ENCODE measurements at places on chromosomes 13 and 19.

DNA sequence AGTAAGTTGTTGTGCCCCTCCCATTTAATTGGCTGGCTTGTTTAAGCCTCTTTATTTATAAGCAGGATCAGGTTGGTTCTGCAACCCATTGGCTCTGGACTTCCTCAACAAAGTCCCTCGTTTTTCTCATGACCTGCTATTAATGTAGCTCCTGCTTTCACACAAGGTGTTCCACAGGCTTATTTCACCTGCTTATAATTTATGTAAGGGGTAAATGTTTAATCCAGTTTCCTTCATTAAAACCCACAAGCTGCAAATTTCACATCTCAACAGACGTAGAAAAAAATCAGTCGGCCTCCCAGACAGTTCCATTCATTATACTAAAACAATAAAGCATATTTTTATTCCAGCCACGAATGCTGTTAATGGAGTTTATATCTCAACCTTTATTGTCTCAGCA, 86.1 kb downstream of the TBC1D4 start:
- no peak overlapping the region for H3K4me3 ChIP-seq
- no peak for DNase-seq
- H3K27ac ChIP-seq: no peak overlapping the region
- H3K27me3 ChIP-seq: no peaks in the 10 kb centered on the region
- H3K4me1 ChIP-seq: peaks cover 12% of the 10 kb centered on the region

- H3K4me1 ChIP-seq: peaks cover 3% of the 10 kb centered on the region
- no peaks in the 10 kb centered on the region for H3K36me3 ChIP-seq
- no peaks in the 10 kb centered on the region for H3K27me3 ChIP-seq
- no peak for DNase-seq
- no peak overlapping the region for H3K27ac ChIP-seq
These were observed 65.4 kb upstream of the ARGLU1 start for GRCh38 chr13:106633321-106633720.

DNA sequence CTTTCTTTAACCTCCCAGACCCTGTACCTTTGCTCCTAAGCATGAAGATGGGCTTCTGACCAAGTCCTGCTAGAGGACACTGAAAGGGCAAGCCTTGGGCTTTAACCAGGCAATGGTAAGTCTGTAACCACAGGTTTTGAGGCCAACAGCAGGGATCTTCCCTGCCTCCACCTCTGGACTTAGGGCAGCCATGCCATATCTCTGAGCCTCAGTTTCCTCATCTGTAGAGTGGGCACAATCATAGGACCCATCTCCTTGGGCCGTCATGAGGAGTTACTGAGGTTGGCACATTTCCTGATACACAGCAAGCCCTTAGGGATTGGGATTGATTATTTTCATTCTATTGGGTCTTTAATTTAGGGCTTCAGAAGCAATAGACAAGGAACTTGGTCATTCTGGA, 14.7 kb downstream of the KLK1 start:
- no peak for DNase-seq
- H3K27ac ChIP-seq: no peak overlapping the region
- peaks cover 16% of the 10 kb centered on the region for H3K4me1 ChIP-seq
- peaks cover 2% of the 10 kb centered on the region for H3K36me3 ChIP-seq
- H3K27me3 ChIP-seq: peaks cover 8% of the 10 kb centered on the region

- no peak for DNase-seq
- no peak overlapping the region for H3K27ac ChIP-seq
- H3K4me1 ChIP-seq: peaks cover 17% of the 10 kb centered on the region
- H3K4me3 ChIP-seq: no peak overlapping the region
These were observed 674.6 kb upstream of the SGCG start for GRCh38 chr13:22506096-22506691.
